ENCODE measurements at places on chromosomes 4 and X. TPM values are rescaled to one million over a fixed set of nuclear protein-coding genes. Genes with fewer than 3 reads are reported as not detected.

FAM53A gene
- total RNA-seq: 2.1 TPM

SNCA gene
- 12.1 TPM for total RNA-seq

GRCh38 chr4:110472583-110473329 is 3.2 kb upstream of the ENPEP start:
- DNase-seq: no peak

GRCh38 chr4:143341186-143341755 is 4.6 kb downstream of the GAB1 start:
- DNase-seq: no peak

DNA sequence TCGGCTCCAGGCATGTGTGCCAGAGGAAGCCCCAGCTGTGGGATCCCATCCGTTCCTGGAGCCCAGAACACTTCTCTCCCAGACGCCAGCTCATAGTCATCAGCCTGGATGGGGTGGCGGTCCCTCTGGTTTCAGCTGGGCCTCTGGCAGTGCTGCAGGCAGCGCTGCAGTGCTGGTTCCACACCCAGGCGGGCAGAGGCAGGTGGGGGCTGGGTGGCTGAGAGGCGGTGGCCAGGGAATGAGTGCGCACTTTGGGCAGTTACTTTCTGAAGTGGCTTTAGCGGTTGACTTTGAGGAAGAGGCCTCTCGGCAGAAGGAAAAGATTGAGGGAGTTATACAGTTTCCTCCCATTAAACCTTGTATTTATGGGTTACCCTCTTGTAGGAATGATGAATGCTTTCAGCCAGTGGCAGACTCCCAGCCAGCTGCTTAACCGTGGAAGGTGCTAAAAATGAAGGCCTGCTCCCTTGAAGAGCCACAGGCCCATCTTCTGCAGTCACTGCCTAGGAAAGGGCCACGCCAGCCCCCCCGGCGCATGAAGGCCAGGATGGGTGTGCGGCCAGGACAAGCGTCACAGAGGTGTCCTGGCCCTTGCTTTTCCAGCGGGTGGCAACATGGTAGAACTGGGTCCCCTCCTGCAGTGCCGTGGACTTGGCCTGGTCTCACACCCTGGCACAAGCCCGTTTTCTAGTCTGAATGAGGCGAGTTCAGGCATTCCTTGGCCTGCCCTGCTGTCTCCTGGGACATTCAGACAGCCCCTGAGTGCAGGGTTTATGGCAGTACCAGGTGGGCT is 9.9 kb downstream of the TADA2B start:
- DNase-seq: peak; percentile 59
